Stimulated activated CD8-positive, alpha-beta memory T cell treated with anti-CD3 and anti-CD28 coated beads, Interleukin-4, amount 100 ng/mL, for 24 hours (primary cell): ENCODE measurements at places on chromosomes 13 and 19.

GRCh38 chr19:30587869-30588268 lies 215.7 kb downstream of the ZNF536 start:
- no peak for DNase-seq

GRCh38 chr19:45153339-45154063 lies 7.3 kb downstream of the NKPD1 start:
- DNase-seq = no peak

DNA sequence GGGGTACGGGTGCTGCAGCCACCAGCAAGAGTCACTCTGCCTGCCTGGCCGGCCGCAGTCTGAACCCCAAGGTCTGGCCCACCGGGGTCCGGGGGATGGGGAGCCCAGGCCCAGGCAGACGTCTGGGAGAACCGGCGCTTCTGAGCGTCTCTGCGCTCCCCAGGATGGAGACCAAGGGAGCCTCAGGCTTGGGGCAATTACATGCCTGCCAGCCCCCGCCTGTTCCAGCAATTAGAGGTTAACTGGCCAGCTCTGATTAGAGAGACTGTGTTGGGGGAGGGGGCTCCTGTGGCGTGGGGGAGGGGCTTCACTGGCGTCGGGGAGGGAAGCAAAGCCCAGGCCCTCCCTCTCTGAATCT lies 11.9 kb downstream of the MEIS3 start:
- no peak for DNase-seq

DNA sequence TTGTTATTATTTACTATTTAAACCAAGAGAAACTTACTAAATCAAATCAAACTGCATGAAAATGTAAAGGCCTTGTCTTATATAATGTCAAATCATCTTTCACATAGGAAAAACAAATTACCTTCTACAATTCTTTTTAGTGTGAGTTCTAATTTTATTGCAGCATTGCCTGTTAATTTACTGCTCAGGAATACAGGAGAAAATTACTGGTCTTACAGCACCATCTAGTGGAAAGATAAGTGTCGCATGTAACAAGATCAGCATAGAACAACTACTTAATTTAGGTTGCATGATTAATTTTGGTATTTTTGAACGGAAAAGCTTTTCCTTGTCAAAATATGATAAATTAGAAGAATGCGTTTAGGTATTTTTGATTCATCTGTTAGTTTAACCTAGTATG lies 502.7 kb downstream of the UQCRFS1 start:
- DNase-seq = no peak

DNA sequence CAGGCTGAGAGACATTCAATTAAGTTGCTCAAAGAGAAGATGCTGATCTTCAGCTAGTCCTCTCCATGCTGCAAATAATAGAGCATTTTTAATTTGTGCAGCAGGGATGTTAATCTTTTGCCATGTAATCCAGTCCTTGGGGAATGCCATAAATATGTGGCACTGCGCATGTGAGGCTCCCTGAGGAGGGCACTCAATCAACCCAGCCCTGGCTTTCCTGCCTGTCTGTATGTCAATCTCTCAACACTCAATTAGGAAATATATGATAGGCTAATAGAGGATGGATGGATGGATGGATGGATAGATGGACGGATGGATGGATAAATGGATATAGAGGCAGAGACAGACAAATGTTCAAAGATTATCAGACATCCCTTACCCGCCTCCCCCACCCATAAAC lies 31.6 kb upstream of the POP4 start:
- no peak for DNase-seq

- DNase-seq = no peak
Measured at GRCh38 chr13:110433014-110433413, 125.9 kb downstream of the COL4A2 start.
